NCI-H1417 (cell line): ENCODE measurements at places on chromosomes 2 and 18.

- DNase-seq = peak; percentile 12
Measured at GRCh38 chr2:176648700-176649297, 379.6 kb downstream of the MTX2 start.

- no peak for DNase-seq
Measured at GRCh38 chr2:143476336-143477087, 347.3 kb downstream of the ARHGAP15 start.

- DNase-seq = no peak
Measured at GRCh38 chr2:167544602-167545001, 656.3 kb downstream of the XIRP2 start.

- DNase-seq = no peak
Measured at GRCh38 chr2:230873661-230874401, 9.1 kb downstream of the ITM2C start.

DNA sequence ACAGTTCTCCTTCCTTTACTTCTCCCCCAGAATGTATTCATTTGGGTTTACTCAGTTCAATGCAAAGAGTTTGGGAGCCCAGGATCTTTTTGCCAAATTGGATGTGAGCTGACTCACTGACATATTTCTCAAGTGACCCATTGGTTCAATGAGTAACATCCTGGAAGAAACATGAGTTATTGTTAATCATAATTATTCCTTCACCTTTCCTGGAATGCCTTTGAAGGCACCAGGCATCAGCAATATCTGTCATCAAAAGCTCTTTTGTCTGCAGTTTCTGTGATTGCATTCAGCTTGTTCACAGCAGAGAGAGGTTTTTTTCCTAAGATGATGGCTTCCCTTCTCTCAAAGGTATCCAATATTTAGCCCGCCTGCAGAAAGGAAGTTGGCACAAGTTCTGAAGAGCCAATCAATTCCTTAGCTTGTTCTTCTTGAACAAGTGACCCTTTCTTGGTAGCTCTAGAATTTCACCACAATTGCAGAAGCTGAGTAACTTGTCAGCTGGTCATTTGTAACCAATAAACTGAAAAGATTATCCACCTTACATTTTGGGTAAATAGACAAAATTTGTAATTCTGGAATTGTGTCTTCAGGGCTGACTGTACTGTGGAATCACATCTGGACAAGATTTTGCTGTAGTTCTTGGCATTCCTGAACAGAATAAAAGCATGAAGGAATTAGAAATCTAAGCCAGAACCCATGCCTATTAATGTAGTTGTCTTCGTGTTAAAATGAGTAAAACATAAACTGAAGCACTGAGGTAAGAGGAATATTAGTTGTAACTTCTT is 72.2 kb upstream of the TMEM17 start:
- no peak for DNase-seq

GRCh38 chr2:172361840-172362239 is 65.5 kb upstream of the ITGA6 start:
- no peak for DNase-seq

- DNase-seq = no peak
Measured at GRCh38 chr2:38301969-38302702, 74.9 kb downstream of the ATL2 start.

- no peak for DNase-seq
Measured at GRCh38 chr2:204274429-204274828, 270.8 kb upstream of the PARD3B start.
